ENCODE measurements at places on chromosomes 7 and 10. TPM values are rescaled to one million over a fixed set of nuclear protein-coding genes. Genes with fewer than 3 reads are reported as not detected.

- H3K4me1 ChIP-seq: no peaks in the 10 kb centered on the region
- peak overlapping the region; percentile 40 for H3K4me3 ChIP-seq
- H3K36me3 ChIP-seq: no peaks in the 10 kb centered on the region
- DNase-seq: no peak
- H3K27me3 ChIP-seq: no peaks in the 10 kb centered on the region
Measured at GRCh38 chr7:65268782-65269149, 104.9 kb upstream of the ZNF92 start.

- H3K4me3 ChIP-seq: no peak overlapping the region
- no peak overlapping the region for H3K27ac ChIP-seq
- DNase-seq: no peak
- no peaks in the 10 kb centered on the region for H3K27me3 ChIP-seq
- H3K36me3 ChIP-seq: no peaks in the 10 kb centered on the region
- no peaks in the 10 kb centered on the region for H3K4me1 ChIP-seq
Measured at GRCh38 chr7:116332766-116333165, 122.4 kb downstream of the TES start.

DNA sequence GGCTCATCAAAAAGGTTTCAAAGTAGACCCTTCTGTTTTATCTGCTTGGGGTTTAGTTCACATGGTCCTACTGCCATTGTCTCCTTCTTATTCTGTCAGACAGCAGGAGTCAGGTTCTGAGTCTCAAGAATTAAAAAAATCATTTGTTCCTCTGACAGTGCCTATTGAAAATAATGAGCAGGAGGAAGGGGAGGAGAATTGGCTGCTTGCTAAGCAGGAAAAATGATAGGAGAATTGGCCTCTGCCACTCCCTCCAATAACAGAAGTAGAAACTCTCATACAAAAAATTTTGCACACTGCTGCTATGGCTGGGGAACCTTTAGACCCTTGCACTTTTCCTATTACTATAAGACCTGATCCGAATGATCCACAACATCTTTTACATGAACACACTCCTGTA, 35.7 kb downstream of the OR13A1 start:
- no peak for DNase-seq
- no peaks in the 10 kb centered on the region for H3K4me1 ChIP-seq
- H3K27me3 ChIP-seq: no peaks in the 10 kb centered on the region
- no peaks in the 10 kb centered on the region for H3K36me3 ChIP-seq
- H3K4me3 ChIP-seq: no peak overlapping the region

- no peaks in the 10 kb centered on the region for H3K36me3 ChIP-seq
- no peak for DNase-seq
Measured at GRCh38 chr10:21919906-21920305, 83.6 kb downstream of the DNAJC1 start.

- DNase-seq: no peak
- no peaks in the 10 kb centered on the region for H3K27me3 ChIP-seq
- H3K27ac ChIP-seq: no peak overlapping the region
- H3K36me3 ChIP-seq: no peaks in the 10 kb centered on the region
Measured at GRCh38 chr10:106900016-106900652, 264.4 kb downstream of the SORCS1 start.

DNA sequence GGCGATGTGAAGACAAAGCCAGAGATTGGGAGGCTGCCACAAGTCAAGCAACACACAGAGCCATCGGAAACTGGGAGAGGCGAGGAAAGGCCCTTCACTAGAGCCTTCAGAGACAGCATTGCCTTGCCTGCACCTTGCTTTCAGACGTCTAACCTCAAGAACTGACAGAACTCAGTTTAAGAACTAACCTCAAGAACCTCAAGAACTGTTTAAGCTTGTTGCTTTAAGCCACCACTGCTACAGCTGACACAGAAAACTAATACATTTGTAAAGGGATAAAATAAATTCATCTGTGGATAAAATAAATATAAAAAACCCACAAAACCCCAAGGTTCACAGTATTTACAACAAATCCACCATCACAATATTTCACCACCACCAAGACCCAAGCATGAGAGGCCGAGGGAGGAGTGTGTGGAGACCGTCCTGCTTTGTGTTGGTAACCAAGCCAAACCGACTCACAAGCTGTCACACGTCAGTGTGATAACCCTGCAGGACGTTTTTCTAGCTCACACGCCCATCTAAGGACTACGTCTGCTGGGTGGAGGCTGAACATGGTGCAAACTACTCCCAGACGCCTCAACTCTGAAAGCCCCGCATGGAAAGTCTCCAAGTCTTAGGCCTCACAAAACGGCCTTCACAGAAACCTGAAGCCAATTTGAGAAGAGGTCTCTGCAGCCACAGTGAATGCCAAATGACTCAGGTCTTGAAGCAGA, 116.8 kb downstream of the ABLIM1 start:
- peak; percentile 49 for DNase-seq
- H3K27ac ChIP-seq: peak overlapping the region; percentile 7
- H3K36me3 ChIP-seq: peaks cover 2% of the 10 kb centered on the region
- no peak overlapping the region for H3K4me3 ChIP-seq

The BMI1 gene
- total RNA-seq: 49.1 TPM

The GIMAP6 gene
- 1.0 TPM for total RNA-seq

The VSTM4 gene
- total RNA-seq: 10.2 TPM
